Left ventricle myocardium inferior (tissue), 1 donor: ENCODE measurements at places on chromosomes 2 and 18. TPM values are rescaled to one million over a fixed set of nuclear protein-coding genes. Genes with fewer than 3 reads are reported as not detected.

DNA sequence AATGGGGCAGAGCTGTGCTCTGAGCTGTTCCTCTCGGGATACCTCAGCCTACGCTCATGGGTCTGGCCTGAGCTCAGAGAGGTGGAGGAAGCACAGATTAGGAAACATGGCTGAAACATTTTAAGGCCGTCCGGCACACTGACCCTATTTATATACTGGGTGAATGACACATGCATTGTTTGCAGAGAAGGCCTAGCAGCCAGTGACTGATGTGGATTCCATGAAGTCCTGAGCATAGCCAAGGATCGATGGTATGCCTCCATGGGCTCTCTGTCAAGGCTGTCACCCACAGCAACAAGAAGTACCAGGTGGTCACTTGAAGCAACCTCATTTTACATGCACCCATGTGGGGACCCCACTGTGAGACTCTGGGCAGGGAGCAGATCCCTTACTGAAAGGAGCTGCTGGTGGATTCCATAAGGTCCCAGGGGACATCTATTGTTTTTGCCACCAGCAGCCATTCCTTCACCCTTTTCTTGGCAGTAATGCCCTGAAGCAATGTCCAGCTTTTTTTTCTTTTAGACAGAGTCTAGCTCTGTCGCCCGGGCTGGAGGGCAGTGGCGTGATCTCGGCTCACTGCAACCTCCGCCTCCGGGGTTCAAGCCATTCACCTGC is 8.4 kb downstream of the PTMA start:
- peaks cover 15% of the 10 kb centered on the region for H3K36me3 ChIP-seq
- H3K4me1 ChIP-seq: peaks cover 52% of the 10 kb centered on the region
- H3K27ac ChIP-seq: peak overlapping the region; percentile 51
- H3K4me3 ChIP-seq: no peak overlapping the region

GRCh38 chr18:76499637-76500340 is 4.7 kb upstream of the ZNF516 start:
- no peak overlapping the region for H3K27ac ChIP-seq
- H3K27me3 ChIP-seq: no peaks in the 10 kb centered on the region
- H3K36me3 ChIP-seq: no peaks in the 10 kb centered on the region
- H3K4me1 ChIP-seq: peaks cover 11% of the 10 kb centered on the region
- no peak overlapping the region for H3K4me3 ChIP-seq
- DNase-seq: no peak

GRCh38 chr2:230356084-230356483 is 29.1 kb downstream of the SP140L start:
- H3K36me3 ChIP-seq: peaks cover 32% of the 10 kb centered on the region
- no peak overlapping the region for H3K4me3 ChIP-seq
- H3K4me1 ChIP-seq: no peaks in the 10 kb centered on the region
- no peaks in the 10 kb centered on the region for H3K27me3 ChIP-seq
- no peak for DNase-seq

- H3K27ac ChIP-seq: no peak overlapping the region
- H3K27me3 ChIP-seq: no peaks in the 10 kb centered on the region
- peaks cover 14% of the 10 kb centered on the region for H3K4me1 ChIP-seq
- H3K4me3 ChIP-seq: no peak overlapping the region
Observed at GRCh38 chr2:16055848-16056580, 115.7 kb downstream of the MYCN start.

GRCh38 chr2:174120346-174120745 is 128.0 kb downstream of the OLA1 start:
- H3K27ac ChIP-seq: no peak overlapping the region
- no peaks in the 10 kb centered on the region for H3K27me3 ChIP-seq
- peaks cover 5% of the 10 kb centered on the region for H3K36me3 ChIP-seq

GRCh38 chr2:178128836-178129630 is 16.8 kb downstream of the RBM45 start:
- no peaks in the 10 kb centered on the region for H3K4me1 ChIP-seq
- no peak overlapping the region for H3K4me3 ChIP-seq
- DNase-seq: no peak
- peaks cover 54% of the 10 kb centered on the region for H3K36me3 ChIP-seq

DNA sequence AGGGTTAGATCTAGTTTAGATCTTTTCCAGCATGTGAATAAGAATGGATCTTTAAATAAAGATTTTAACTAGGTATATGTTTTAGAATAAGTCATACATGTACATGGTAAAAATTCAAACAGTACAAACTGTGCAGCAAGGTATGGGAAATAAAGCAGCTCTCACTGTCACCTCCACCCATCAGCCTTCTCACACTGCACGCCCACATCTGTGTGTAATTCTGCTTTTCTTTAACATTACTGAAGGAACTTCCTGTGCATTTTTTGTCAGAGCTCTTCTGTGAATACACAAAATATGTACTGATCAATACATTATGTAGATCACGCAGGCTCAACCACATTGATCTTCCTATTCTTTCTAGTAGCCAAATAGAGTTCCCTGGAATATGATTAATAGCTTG is 3.4 kb downstream of the CASP8 start:
- no peak overlapping the region for H3K4me3 ChIP-seq
- H3K27me3 ChIP-seq: no peaks in the 10 kb centered on the region
- DNase-seq: no peak

DNA sequence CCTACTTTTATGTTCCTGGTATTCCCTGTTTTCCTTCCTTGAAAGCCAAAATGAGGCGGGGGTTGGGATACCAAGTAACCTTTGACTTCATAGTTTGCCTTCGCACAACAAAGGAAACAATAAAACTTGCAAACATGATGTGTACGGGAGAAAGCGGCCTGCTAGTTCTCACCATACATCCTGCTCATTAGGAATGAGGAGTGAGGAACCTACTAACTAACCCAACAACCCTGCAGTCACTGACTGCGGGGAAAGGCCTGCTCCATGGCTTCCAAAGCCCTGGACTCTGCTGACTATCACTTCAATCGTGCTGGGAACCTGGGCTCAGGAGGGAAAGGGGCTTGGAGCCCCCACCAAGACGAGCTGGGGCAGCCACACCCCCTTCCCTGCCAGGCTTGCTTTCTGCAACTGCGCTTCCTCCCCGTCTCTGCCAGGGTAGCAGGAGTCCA is 24.2 kb downstream of the RPL31 start:
- peaks cover 90% of the 10 kb centered on the region for H3K36me3 ChIP-seq
- H3K4me3 ChIP-seq: no peak overlapping the region
- no peak overlapping the region for H3K27ac ChIP-seq
- H3K4me1 ChIP-seq: peaks cover 7% of the 10 kb centered on the region

GRCh38 chr2:236636261-236636660 is 66.6 kb downstream of the ACKR3 start:
- no peaks in the 10 kb centered on the region for H3K36me3 ChIP-seq
- H3K27me3 ChIP-seq: no peaks in the 10 kb centered on the region
- peaks cover 12% of the 10 kb centered on the region for H3K4me1 ChIP-seq
- H3K27ac ChIP-seq: no peak overlapping the region
- DNase-seq: no peak

- H3K4me1 ChIP-seq: peaks cover 49% of the 10 kb centered on the region
- no peak for DNase-seq
- H3K4me3 ChIP-seq: no peak overlapping the region
- H3K36me3 ChIP-seq: no peaks in the 10 kb centered on the region
- no peak overlapping the region for H3K27ac ChIP-seq
- no peaks in the 10 kb centered on the region for H3K27me3 ChIP-seq
Observed at GRCh38 chr2:109616184-109616583, 2.0 kb downstream of the SOWAHC start.

GRCh38 chr2:189370719-189371118 is 70.6 kb upstream of the WDR75 start:
- no peaks in the 10 kb centered on the region for H3K36me3 ChIP-seq
- H3K4me1 ChIP-seq: no peaks in the 10 kb centered on the region
- H3K4me3 ChIP-seq: no peak overlapping the region

DNA sequence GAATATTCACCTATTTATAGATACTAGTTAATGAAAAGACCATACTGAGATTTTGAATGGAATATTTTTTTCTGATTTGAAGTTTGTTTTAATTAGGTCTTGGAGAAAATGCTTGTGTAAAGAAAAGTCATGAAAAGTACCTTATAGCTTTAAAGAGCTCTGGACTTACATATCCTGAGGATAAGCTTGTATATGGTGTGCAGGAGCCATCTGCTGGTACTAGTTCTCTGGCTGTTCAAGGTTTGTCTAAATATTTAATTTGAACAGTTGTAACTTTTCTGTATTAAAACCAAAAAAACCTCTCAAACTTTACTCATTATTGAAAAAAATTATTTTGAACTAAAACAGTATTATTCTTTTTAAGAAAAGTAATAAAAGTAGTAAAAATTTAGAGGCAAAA is 50.1 kb downstream of the UBR3 start:
- H3K4me3 ChIP-seq: no peak overlapping the region
- DNase-seq: no peak
- no peak overlapping the region for H3K27ac ChIP-seq
- H3K4me1 ChIP-seq: no peaks in the 10 kb centered on the region

GRCh38 chr18:44536619-44537018 is 144.1 kb upstream of the SETBP1 start:
- no peak overlapping the region for H3K4me3 ChIP-seq
- no peaks in the 10 kb centered on the region for H3K4me1 ChIP-seq
- DNase-seq: no peak
- H3K27me3 ChIP-seq: peaks cover 1% of the 10 kb centered on the region

GRCh38 chr2:19866771-19867170 is 35.0 kb downstream of the TTC32 start:
- peaks cover 18% of the 10 kb centered on the region for H3K4me1 ChIP-seq
- H3K4me3 ChIP-seq: no peak overlapping the region
- no peaks in the 10 kb centered on the region for H3K36me3 ChIP-seq

ZNF532 gene
- total RNA-seq: 59.3 TPM

AMER3 gene
- total RNA-seq: not detected

RNU2-63P gene
- total RNA-seq: not detected

TMEM17 gene
- 2.2 TPM for total RNA-seq

MTLN gene
- total RNA-seq: 204 TPM

IL1F10 gene
- not detected for total RNA-seq

SERPINB13 gene
- not detected for total RNA-seq

POLR1B gene
- total RNA-seq: 11.7 TPM

ARHGAP28 gene
- 1.5 TPM for total RNA-seq

ZNF385B gene
- 0.14 TPM for total RNA-seq

RAB17 gene
- 4.5 TPM for total RNA-seq
